ENCODE measurements at places on chromosomes 1 and 21.

DNA sequence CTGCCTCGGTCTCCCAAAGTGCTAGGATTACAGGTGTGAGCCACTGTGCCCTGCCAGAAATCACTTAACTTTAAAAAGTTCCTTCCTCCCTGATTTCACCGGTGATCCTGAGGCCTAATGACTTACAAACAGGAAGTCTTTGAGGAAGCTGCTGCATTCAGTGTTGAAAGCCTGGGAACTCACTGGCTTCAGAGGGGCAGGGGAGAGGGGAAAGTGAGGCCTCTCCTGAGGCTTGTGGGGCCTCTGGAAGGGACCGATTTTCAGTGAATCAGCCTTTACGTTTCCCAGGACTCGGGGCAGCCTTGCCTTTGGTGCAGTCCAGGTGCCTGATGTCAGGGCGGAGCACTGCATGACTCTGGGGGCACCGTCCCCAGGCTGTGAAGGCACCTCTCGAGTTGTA, 30.1 kb upstream of the ARHGEF10L start:
- DNase-seq: no peak

- DNase-seq: no peak
Observed at GRCh38 chr1:173257805-173258204, 50.7 kb upstream of the TNFSF4 start.

DNA sequence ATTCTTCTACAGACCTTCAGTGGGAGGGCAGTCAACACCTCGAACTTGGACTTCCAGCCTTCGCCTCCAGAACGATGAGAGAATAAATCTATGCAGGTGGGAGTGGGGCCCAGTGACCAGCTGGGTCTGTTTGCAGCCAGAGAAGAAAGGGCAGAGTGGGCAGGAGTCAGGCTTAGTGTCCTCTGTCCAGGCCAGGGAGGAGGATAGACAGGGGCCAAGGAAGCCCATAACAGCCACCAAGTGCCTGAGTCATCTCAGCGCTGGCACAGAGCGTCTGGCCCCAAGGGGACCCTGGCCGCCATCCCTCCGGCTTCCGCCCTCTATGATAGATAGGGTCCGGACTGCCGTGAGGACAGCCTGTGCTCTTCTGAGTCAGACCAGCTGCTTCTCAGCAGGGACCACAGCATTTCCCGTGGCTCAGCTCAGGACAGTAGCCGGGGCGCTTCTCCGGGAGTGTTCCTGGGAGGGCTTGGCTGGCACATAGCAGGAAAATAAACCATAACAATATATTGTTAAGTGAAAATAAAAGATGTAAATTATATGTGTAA, 133.1 kb upstream of the C1orf174 start:
- DNase-seq: no peak

DNA sequence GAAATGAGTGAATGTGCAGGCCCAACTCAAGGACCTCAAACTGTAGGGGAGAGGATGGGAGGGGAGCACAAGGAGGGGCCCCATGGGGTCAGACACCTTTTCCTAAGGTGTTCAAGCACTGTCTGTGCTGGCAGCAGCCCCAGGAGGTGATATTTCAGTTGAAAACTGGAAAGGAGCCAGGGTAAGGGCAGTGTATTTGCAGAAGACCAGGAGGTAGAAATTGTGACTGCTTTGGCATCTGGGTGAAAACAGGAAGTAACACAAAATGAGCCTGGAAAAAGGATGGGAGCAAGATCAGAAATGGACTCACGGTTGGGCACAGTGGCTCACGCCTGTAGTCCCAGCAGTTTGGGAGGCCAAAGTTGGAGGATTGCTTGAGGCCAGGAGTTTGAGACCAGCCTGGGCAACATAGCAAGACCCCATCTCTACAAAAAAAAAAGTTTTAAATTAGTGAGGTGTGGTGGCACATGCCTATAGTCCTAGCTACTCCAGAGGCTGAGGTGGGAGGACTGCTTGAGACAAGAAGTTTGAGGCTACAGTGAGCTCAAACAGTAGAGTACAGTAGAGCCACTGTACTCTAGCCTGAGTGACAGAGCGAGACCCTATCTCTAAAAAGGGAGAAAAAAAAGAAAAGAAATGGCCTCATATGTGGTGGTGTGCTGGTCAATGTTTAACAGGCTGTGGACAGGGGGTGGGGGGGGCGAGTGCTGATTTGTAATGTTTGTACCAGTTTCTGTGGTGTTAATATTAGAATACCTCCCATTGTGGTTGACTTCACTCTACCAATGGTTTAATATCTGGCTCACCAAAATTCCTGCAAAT, 76.2 kb upstream of the ANGPTL1 start:
- no peak for DNase-seq

GRCh38 chr1:45122724-45123123, 83.7 kb downstream of the ZSWIM5 start:
- no peak for DNase-seq

- DNase-seq: no peak
Observed at GRCh38 chr1:39104158-39105060, 78.3 kb downstream of the NDUFS5 start.

GRCh38 chr1:183019860-183020259, 3.4 kb upstream of the LAMC1 start:
- no peak for DNase-seq

DNA sequence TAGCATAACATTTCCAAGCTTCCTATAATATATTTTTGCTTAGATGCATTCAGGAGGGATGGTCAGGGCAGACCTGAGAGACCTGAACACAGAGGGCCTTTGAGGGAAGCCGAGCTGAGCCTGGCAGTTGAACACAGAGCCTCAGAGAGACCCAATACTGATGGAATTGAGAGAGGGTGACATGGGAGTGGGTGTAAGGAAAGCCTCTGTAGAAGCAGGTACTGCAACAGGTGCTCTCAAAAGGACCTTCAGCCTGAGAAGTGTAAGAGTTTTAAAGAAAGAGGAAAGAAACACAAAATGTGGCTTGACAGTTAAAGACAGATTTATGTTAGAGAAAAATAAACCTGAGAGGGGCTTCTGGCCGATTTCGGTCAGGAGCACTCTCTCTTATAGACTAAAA, 73.9 kb upstream of the PGBD5 start:
- no peak for DNase-seq

- no peak for DNase-seq
Observed at GRCh38 chr1:50108497-50109059, at the start of gene ELAVL4. Gene ELAVL4, plus strand, starts transcription at chr1:50108920. Its CDS starts 270 bp downstream, at chr1:50109190.

DNA sequence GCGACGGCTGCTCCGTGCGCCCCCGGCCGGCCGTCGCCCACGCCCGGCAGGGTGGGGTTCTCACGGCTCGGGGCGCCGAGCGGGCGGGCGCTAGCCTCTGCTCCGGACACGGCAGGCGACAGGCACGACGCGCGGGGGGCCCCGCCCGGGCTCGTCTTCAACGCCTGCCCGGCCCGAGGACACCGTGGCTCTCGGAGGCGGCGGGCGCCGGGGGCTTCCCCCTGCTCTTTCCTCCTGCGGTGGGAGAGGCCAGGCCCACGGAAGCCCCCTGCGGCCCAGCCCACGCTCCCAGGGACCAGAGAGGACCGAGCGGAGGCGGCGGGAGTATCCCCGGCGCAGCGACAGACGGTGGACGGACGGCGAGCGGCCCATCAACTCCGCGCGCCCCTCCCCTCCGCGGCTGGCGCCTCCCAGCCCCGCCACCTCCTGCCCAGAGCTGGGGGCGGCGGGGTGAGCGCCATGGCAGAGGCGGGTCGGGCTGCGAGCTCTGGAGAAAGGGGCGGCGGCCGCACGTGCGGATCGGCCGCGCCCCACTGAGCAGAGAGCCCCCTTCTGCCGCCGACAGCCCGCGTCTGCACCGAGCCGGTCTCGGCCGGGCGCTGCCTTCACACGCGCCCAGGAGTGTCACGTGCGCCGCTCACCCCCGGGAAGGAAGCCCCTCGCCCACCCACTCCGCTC, at the start of the genes SHE and TDRD10:
SHE (minus strand) TSS at position 347 of the 678 bp plus-strand sequence. CDS start 386 bp downstream, outside the sequence.
TDRD10 (plus strand) TSS at position 154 of the 678 bp plus-strand sequence. CDS start 4,685 bp downstream, outside the sequence.
- DNase-seq: no peak

GRCh38 chr21:34984356-34985058, 64.6 kb downstream of the RUNX1 start:
- no peak for DNase-seq

DNA sequence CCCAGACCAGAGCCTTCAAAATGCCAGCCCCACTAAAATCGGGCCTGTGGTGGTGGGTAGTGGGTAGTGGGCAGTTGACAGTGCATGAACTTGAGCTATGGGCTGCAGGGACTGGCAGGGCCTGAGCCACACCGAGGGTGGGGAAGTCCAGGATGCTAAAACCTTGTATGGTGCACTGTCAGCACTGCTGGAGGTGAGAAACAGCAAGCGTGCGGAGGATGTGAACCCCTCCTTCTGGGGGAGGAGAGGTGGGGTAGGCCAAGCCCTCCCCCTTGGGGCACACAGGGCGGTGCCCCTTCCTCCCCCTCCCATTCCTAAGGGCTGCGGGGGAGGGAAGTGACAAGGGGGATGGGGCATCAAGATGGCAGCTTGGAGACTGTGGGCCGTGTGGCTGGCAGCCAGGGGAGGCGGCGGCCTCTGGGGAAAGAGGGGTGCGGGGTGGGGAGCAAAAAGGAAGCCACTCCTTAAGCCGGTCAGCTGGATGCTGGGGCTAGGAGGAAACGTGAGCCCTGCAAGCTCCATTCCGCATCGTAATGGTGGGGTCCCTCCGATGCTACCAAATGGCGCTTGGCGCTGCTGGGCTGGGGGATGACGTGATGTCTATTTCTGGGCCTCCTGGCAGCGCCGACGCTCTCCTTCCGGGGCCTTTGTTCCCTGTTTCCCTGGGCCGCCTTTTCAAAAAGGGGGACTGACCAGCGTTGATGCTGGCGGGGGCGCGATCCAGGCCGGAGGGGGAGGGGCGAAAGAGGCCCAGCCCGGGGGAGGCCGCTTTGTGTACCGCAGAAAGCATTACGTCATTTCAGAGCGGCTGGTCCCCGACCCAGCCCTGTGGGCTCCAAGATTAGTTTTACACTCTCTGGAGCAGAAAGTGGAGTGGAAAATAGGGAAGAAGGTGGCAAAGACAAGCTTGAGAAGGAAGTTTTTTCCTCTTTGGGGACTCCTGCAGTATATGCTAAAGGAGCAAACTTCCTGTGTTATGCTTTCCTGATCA, 809 bp downstream of the SYT11 start:
- DNase-seq: peak; percentile 59

- DNase-seq: no peak
Observed at GRCh38 chr1:217456261-217456660, 174.6 kb downstream of the GPATCH2 start.

- no peak for DNase-seq
Observed at GRCh38 chr1:77845951-77846350, 42.5 kb upstream of the NEXN start.

- DNase-seq: no peak
Observed at GRCh38 chr1:35122311-35122710, 43.1 kb downstream of the ZMYM1 start.

DNA sequence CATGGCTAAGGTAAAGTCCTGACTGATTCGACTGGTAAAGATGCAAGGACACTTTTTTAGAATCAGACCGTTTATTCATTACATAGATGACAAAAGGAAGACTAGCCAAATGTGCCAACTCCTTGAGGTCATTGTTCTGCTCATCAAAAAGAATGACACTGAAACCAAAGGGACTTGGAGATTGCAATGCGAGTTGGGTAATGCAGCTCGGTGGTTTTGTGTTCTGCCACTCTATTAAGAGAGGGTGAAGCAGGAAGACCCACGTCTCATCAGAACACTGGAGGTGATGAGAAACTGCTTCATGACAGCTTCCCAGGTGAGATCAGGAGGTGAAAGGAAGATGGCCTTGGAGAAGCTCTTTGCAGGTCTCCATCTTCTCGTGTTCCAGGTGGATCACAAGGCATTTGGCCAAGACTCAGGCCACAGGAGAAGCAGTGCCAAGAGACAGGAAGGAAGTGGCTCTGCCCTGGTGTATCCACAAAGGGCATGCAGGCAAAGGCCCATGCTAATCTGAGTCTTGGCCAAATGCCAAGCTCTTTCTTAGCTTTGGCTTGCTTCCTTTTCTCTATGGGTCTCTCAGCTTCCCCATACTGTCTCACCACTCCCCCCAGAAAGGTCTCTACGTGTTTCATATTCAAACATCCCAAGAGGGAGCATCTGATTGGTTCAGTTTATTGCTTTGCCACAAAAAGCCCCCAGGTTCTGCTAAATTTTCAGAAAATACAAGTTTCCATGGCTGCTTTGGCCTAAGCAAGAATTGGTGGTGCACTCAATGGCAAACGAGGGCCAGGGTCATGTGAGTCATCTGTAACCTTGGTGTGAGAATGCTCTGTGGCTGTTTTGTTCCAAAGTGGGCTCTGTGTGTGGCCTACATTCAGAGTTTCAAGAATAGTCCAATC, 5.7 kb upstream of the CCT8 start:
- peak; percentile 26 for DNase-seq

DNA sequence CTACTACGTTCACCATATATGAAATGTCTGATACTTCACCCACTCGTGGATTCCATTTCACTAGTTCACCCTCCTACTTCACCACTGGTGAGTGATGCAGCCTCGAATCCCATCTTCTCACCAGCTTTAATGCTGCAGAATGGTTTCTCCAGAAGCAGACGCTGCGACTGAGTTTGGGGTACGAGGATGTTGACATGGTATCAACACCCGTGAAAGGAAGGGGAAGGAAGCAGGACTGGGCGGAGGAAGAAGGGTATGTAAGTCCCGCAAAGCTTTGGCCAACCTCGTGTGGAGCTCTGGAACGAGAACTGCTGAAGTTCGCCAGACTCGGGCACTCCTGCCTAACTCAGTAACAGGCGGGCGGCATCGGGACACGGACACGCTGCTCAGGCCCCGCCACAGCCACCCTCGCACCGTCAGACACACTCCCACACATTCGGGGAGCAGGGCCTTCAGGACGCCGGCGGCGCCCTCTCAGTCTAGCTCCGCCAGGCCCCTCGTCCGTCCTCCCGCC, 833 bp upstream of the DIP2A start:
- no peak for DNase-seq

DNA sequence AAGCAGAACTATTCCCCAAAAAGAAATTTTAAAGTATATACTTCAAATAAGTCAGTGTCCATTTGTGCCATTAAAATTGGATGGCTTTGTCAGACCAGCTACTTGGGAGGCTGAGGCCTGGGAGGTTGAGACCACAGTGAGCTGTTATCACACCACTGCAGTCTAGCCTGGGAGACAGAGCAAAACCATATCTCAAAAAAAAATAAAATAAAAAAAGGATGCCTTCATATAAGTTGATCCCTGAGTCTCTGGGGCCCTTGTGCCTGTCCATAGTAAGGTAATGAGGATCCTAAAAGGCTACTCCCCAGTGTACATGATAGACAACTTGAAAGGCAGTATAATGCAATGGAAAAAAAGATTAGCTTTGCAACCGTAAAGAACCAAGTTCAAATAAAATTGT, 81.2 kb upstream of the BARHL2 start:
- DNase-seq: no peak

All from activated CD4-positive, alpha-beta T cell treated with anti-CD3 and anti-CD28 coated beads, Interleukin-2, amount 50 U/mL, for 48 hours (primary cell).